ENCODE measurements at places on chromosomes 13 and 19.

- DNase-seq = no peak
Measured at GRCh38 chr13:73954808-73955207, 179.4 kb downstream of the KLF12 start.

- no peak for DNase-seq
Measured at GRCh38 chr13:106514928-106515634, 20.4 kb downstream of the EFNB2 start.

GRCh38 chr13:90270226-90270625 is 1077.3 kb upstream of the MIR17HG start:
- DNase-seq = no peak

DNA sequence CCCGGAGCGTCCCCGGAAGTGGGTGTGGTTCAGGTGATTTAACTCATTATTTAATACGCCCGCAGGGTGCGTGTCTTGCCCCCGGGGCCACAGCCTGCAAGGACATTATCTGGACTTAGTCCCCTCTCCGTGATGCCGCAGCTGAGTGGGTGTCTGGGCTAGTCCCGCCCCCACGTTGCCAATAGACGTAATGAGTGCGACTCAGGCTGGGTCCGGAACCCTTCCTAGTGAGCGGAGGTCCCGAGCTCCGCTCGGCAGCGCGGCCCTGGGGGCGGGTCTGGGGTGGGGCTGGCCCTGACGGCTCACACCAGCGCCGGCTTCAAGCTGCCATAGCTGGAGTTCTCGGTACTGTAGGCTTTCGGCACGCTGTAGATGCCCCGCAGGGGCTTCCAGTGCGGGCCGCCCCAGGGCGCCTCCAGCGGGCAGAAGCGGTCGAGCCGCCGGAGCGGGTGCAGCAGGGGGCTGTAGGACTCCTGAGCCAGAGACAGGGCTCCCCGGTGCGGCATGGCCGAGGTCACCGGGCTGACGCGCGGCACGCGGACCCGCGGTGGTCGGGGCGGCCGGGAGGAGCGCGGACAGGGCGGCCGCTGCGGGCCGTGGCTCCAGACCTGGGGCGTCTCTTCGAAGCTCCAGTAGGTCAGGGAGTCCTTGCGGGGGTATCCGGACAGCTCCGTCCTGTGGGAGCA is 918 bp upstream of the LHB start:
- no peak for DNase-seq

DNA sequence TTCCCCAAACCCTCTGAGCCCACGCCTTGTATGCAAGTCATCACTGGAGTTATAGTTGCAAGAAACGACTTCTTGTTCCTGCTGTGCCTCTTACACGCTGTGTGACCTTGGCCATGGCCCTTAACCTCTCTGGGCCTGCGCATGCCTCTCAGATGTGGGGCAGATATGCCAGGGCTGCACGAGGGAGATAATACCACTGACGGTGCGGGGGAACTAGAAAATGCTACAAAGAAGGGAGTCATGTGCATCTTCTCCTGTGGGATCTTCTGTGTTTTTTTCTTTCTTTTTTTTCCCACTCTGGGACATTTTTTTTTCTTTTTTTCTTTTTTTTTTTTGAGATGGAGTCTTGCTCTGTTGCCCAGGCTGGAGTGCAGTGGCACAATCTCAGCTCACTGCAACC is 4.3 kb upstream of the SAMD1 start:
- DNase-seq = no peak

- DNase-seq = no peak
Measured at GRCh38 chr19:11496391-11497163, 9.1 kb downstream of the ZNF653 start.

DNA sequence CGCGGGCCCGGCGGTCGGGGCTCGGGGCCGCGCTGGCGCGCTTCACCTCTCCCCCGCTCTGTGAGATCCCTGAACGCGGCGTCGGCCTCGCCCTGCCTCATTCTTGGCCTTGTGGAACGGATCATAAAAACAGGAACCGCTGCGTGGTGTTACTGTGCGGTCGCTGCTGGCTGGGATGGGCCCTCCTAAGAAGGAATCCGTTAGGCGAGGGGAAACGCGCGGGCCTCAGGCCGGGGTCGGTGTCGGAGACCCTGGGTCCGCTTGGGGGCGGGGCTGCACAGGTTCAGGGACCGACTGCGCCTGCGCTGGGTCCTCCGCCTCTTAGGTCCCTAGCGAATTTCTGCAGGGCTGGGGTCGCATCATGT is 381 bp downstream of the CKAP2 start:
- DNase-seq = peak; percentile 68

GRCh38 chr19:3359919-3360420 is 6.4 kb upstream of the NFIC start:
- DNase-seq = no peak

DNA sequence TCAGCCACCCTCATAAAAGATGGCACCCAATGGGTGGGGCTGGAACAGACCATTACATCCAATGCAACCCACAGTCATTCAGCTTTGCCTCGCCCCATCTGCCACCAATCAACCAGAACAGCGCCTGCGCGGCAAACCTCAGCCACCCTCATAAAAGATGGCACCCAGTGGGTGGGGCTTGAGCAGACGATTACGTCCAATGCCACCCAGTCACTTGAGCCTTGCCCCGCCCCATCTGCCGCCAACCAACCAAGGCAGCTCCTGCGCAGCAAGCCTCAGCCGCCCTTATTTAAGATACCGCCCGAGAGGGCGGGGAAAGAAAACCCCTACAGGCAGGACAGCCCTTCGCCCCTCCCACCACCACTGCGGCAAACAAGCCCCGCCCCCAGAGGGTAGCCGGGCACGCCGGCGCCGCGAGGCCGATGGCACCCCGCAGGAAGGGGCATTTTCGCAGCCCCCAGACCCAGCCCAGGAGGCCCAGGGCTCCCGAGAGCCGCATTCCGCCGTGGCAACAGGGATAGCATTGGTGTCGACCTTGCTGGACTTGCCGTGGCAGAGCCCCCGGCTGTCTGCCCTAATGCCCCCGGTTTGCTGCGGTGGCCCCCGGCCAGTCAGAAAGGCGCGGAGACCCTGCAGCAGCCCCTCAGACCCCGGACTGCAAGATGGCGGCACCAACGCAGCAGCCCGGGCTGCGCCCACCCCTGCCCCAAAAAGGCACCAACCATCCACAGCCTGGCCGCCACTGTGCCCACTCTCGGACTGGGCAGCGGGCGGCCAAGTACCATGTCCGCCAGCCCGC is 675 bp downstream of the PEG3 start:
- DNase-seq = no peak

DNA sequence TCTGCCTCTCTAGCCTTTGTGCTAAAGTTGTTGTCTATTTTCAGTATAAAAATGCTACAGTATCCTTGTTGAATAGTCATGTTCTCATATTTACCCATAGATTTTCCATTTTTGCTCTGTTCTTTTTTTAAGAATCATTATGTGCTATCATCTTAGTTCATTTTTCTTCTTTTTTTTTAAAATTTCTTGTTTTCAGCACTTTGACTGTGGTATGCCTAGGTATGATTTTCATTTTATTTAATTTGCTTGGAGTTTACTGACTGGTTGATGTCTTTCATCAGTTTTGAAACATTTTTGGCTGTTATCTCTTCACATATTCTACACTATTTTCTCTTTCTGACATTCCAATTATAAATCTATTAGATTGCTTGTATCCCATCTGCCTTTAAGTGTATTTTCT is 192.9 kb downstream of the PDS5B start:
- no peak for DNase-seq

- DNase-seq = no peak
Measured at GRCh38 chr19:43842007-43842406, 14.9 kb downstream of the ZNF283 start.

GRCh38 chr13:76654263-76654662 is 231.9 kb downstream of the KCTD12 start:
- DNase-seq = no peak

Data from COLO829 (cell line).